ENCODE measurements at places on chromosomes 13 and 19.

DNA sequence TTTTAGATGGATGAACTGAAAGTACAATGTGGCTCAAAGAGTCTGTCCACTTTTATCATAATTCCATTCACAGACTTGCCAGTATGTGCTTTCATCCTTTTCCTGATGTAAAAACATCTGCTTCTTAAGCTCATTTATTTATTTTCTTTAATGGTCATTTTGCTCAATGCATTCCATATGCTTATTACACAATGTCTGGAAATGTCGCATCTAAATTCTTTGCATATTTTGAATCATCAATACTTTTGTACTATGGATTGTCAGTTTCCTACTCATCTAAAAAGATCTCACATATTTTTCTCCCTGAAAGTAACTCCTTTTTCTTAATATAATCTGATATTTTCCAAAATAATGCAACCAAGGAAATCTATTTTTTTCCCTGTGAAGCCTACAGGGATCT is 1315.8 kb downstream of the EFNB2 start:
- no peak for DNase-seq

DNA sequence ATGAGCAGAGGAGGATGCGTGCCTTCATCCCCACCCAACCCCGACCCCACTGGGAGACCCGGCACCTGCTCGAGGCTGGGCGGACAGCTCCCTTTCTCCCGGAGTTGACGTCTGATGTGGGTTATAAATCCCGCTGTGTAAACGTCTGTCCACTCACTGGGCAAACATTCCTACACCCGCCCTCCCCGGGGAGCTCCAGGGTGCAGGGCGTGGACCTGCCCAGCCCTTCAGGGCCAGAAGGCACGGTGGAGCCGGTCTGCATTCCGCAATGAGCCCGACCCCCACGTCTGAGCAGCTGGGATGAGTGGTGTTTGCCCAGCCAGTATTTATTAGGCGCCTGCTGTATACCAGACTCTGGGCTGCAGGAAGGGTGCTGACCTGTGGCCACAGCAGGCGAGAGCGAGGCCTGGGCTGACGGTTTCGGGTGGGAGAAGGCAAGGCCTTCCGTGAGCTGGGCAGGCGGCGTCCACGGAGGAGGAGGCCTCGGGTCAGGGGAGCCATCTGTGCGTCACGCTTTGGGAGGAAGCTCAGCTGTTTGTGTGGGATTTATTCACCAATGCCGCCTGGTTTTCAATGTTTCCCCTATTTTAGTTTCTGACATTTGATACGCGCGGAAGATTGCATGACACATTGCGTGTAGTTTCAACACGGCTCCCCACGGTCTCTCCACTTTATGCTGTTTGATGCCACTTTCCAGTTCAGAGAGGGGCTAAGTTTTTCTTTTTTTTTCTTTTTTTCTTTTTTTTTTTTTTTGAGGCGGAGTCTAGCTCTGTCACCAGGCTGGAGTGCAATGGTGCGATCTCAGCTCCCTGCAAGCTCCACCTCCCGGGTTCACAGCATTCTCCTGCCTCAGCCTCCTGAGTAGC is 2.0 kb downstream of the MISP start:
- DNase-seq: no peak

GRCh38 chr19:3509566-3509989 is 3.5 kb downstream of the FZR1 start:
- DNase-seq: no peak

DNA sequence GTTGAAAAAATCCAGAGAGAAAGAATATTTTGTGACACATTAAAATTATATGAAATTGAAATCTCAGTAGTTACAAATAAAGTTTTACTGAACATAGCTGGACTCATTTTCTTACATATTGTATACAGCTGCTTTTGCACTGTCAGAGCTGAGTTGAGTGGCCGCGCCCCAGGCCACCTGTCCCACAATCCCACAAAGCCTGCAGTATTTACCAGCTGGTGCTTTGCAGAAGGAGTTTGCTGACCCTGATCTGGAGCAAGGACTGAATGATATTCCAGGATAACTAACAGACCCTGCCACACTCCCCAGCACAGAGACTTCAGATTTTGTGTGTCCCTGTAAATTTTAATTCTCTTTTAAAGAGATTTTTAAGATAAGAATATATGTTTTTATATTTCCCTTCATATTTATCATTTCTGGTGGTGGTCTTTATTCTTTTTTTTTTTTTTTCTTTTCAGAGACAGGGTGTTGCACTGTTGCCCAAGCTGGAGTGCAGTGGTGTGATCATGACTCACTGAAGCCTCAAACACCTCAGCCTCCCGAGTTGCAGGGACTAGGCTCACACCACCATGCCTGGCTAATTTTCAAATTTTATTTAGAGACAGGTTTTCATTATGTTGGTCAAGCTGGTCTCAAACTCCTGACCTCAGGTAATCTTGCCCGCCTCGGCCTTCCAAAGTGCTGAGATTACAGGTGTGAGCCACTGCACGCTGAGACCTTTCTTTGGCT is 48.5 kb downstream of the TDRD12 start:
- DNase-seq: no peak

- no peak for DNase-seq
Measured at GRCh38 chr19:13963603-13964105, 11.3 kb downstream of the DCAF15 start.

GRCh38 chr13:30895773-30896172 is 10.3 kb upstream of the MEDAG start:
- no peak for DNase-seq

DNA sequence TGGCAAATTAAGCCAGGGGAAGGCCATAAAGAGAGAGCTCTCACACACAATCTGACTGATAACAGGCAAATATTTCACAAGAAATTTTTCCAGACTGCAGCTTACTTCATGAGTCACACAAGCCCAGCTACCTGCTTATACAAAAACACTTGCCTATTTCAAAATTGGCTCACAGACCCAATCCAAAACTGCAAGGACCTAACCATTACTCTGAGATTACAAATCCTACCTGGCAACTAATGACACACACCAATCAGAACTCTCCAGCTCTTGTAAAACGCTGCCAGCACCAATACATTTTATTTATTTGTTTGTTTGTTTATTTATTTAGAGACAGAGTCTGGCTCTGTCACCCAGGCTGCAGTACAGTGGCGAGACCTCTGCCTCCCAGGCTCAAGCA is 18.1 kb upstream of the ZFP82 start:
- DNase-seq: no peak

- no peak for DNase-seq
Measured at GRCh38 chr13:84684804-84685203, 802.5 kb upstream of the SLITRK1 start.

GRCh38 chr13:75494491-75494890 is 12.5 kb upstream of the TBC1D4 start:
- DNase-seq: no peak

GRCh38 chr19:31308781-31309180 is 40.5 kb downstream of the TSHZ3 start:
- no peak for DNase-seq

DNA sequence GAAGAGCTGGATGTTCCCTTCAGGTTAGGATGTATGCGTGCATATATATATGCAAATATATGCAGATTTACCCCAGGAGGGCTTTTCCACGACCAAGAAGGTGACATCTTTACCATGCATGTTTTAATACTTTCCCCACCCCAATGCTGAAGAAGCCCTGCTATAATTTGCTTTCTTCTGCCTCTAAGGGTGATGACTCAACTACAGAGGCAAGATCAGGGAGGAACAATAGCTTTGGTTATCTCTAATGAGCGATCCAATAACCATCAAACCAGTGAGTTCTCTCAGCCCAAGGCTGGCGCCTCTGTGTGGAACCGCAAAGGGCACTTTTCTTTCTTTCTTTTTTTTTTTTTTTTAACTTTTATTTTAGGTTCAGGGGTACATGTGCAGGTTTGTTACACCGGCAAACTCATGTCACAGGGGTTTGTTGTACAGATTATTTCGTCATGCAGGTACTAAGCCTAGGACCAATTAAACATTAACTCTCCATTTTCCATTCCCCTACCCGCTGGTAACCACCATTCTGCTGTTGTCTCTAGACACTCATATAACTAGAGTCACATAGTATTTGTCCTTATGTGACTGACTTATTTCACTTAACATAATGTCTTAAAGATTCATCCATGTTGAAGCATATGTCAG is 25.7 kb upstream of the UBE2L5 start:
- peak; percentile 34 for DNase-seq

DNA sequence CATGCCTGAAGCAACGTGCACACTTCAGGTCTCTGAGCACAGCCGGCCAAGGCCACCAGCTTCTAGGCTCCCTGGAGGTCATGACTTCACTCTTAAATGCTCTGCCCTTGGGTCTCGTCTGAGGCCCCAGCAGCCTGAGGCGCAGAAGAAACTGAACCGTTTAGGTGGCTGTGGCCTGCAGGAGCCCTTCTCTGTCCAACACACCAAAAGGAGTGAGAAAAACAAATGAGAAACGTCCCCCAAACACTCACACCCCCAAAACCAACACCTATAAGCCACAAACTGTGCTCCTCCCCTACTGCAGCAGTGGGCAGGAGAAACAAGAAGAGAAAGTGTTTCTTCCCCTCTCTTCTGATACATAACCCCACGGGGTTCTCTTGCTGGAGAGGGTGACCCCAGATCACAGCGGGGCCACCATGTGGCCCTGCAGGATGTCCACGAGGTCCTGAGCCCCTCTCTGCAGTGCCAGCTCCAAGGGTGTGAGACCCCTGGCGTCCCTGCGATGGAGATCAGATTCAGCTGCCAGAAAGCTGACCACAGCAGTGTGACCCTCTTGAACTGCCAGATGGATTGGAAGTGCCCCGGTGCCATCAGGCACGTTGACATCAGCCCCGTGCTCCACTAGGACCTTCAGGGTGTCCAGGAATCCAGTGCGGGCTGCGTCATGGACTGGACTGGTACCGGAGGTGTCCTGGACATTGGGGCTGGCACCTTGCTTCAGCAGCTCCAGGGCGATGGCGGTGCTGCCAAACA is 1.0 kb upstream of the KRI1 start:
- peak; percentile 84 for DNase-seq

DNA sequence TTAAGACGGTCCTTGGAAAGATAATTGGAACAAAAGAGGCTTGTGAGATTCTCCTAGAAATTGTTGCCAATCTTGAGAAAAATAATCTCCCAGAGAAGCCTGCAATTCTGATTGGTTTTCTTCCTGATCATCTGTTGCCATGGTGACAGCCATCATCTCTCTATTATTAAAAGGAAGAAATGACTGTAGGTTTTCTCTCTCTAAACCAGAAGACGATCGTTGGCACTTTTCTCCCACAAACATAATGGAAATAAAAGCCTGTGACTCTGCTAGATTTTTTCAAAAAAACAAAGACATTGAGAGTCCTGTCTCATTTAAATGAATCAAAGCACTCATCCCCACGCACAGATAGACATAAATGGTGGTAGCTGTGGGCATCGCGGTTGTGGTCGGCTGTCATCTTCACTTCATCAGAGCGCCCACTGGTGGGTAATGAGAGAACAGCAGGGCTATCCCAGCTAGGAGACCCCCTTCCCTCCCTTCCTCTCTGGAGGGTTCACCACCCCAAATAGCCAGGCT is 21.7 kb upstream of the CALM3 start:
- DNase-seq: no peak

DNA sequence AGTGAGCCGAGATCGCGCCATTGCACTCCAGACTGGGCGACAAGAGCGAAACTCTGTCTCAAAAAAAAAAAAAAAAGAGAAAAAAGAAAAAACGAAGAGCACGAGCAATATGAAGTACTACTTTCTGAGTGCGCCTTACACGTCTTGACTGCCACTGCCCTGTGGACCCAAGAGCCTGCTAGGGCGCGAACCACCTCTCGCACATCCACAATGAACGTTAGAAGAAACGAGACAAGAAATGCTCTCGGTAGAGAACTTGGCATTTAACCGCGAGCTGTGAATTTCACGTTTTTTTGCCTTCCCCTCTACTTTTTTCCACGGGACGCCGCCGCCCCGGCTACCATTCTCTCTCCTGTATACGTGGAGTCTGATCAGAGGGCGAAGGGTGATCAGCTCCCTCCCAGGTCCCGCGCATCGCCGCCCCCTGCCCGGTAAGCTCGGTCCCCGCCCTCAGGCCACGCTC is 454 bp downstream of the TIMM44 start:
- DNase-seq: peak; percentile 21

- DNase-seq: peak; percentile 41
Measured at GRCh38 chr13:95300625-95301182, 547 bp downstream of the ABCC4 start.

GRCh38 chr19:43960411-43960810 is 9.4 kb downstream of the ZNF221 start:
- DNase-seq: no peak

- no peak for DNase-seq
Measured at GRCh38 chr13:30846311-30846710, 59.8 kb upstream of the MEDAG start.

DNA sequence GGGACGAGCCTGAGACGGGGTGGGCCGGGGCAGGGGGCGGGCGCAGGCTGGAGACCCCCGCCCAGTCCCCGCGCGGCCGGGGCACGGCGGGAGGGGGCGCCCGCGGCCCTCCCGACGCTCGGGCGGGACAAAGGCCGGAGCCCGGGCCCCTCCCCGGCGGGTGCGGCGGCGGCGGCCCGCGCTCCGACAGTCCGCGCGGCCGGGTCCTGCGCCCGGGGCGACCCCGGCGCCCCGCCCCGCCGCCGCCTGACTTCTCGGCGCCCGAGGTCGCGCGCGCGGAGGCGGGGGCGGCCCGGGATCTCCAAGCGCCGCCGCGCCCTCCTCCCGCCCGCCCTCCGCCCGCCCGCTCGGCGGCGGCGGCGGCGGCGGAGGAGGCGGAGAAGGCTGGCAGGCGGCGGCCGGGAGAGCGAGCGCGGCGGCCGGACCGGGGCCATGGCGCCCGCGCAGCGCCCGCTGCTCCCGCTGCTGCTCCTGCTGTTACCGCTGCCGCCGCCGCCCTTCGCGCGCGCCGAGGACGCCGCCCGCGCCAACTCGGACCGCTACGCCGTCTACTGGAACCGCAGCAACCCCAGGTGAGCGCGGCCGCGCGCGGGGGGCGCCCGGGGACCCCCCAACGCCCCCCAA is at the start of gene EFNA2:
EFNA2 (plus strand) TSS at position 137 of the 624 bp plus-strand sequence; CDS start at position 433, 296 bp downstream.
- DNase-seq: no peak

DNA sequence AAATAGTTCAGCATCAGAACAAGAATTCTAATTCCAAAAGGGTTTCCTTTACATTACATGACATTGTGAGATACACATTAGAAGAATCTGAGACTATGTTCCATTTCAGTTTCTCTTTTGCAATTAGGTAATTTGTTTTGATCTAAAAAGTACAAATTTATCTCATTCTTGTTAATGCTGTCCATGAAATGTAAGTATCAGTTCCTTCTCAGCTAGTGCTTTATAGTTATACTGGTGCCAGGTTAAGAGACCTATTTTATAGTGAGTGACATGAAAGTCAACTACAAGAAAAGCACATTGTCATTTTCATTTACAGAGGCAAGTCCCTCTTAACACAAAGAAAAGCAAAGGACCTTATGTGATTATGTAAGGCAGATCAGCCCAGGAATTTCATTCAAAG is 43.9 kb downstream of the RCBTB2 start:
- no peak for DNase-seq
